ENCODE measurements at places on chromosomes 2 and 18.
A peak's percentile ranks its signal among the peaks of the same experiment; 100 is the strongest.

GRCh38 chr2:120628248-120628647 is 107.4 kb upstream of the GLI2 start:
- DNase-seq, result no peak

DNA sequence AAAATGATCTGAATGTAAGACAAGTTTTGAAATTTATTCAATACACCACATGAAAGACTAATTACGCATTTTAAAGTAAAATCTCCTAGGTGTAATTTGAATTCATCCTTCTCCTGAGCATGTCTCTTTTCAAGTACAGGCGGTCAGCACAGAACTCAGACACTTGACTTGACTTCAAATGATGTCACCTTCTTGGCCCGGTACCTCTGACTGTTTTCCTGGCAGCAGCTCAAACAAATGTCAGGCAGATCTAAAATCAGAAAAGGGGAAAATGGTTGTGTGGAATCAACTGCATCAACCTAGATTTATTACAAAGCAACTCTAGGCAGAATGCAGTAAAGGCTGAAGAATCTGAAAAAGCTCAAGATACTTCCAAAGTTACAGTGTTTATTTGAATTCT is 11.4 kb upstream of the PROKR1 start:
- no peak for DNase-seq

DNA sequence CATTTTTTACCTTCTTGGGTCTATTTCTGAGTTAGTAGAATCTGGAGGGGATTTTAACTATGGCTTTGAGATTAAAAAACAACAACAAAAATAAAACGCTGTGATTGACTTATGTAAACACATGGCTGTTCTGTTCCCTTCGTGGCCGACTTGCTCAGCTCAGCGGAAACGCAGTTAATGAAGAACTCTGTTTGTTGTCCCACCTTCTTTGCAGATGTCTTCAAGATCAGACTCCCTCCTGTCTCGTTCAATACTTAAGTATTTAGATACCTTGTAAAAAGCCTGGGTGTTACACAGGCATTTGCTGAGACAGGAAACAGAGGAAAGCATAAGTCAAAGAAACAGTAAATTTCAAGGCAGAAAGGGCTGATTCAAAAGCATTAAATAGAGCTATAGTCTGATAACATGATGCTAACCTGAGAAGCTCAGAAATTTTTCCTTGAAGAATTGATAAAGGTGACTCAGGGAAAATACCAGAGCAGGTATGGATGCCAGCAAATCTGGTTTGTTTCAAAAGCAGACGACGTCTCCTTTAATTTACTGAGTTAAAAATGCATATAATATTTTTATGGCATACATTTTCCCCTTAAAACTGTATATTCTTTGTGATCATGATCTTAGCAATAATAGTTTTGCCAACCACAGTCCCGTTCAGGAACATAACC is 21.7 kb upstream of the POLI start:
- DNase-seq, result no peak

GRCh38 chr2:88856409-88857135 is 165.1 kb downstream of the RPIA start:
- DNase-seq, result no peak

- no peak for DNase-seq
Observed at GRCh38 chr18:65704046-65704445, 46.8 kb upstream of the CDH7 start.

DNA sequence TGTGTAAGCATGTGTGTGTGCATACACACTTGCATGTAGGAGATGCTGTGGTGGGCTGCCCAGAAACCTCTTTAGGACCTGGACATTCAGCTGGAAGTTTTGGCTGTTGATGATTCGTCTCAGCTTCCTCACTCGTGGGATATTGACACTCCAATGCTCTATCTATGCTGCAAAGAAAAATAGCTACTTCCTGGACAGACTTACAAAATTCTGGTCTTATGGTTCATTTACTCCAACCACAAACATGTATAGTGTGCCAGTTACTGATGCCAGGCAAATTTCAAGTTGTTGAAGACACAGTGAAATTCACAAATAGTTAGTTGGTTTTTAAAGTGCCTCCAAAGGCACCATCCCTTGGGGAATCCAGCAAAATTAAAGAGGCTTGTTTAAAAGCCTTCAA is 882.6 kb downstream of the CPS1 start:
- no peak for DNase-seq

- DNase-seq, result no peak
Observed at GRCh38 chr2:13005761-13006335, 289.1 kb downstream of the TRIB2 start.

- peak; percentile 23 for DNase-seq
Observed at GRCh38 chr2:118221536-118222272, 133.4 kb downstream of the INSIG2 start.

DNA sequence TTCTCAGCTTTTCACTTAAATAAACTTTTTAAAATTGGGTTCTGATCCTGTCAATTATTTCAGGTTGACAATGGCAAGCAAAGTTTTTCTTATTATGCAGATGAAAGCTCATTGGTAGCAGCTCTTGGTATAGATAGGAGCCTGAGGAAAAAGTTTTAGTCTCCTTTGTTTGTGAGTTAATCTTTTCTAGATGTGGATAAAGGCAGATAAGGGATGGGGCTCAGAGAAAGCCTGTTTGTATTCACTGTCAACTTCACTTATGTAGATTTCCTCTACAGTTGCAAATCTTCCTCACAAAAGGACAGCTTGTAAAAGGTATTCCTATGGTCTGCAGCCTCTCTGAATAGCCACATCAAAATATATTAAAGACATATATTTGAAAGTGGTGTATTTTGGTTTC is 224.5 kb upstream of the SPOPL start:
- no peak for DNase-seq

DNA sequence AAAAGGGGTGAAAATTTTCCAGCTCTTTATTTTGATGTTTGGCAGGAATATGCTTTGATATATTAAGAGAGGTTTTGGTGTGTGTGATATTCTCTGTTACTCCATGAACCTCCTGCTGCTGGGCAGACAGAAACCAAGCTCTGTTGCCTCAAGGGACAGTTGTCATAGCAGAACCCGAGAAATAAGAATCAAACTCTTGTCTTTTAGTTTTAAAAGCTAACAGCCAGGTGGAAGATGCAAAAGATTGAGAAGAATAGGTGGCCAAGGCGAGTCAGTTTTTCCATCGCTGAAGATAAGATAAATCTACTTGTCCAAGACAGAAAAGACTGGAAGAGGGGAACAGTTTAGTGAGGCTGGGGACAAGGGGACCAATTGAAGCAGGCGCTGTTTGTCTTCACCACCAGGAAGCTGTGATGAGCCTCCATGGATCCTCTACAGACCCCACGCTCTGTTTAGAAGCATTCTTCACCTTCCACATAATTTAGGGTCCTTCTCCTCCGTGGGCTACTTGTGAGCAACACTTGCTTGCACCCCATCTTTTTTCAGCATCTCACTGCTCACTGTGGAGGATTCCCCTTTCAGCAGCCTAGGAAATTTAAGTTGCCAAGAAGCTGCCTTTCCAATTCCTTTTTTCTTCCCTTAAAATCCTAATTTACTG is 23.9 kb downstream of the PMAIP1 start:
- no peak for DNase-seq

GRCh38 chr2:151408788-151409600 is 708 bp upstream of the RIF1 start:
- DNase-seq, result peak; percentile 8

All from activated naive CD8-positive, alpha-beta T cell treated with anti-CD3 and anti-CD28 coated beads, Interleukin-2, amount 50 U/mL, for 24 hours (primary cell).